ENCODE measurements at places on chromosomes 11 and 22. TPM values are rescaled to one million over a fixed set of nuclear protein-coding genes. Genes with fewer than 3 reads are reported as not detected.

The VWCE gene
- 3.3 TPM for polyA plus RNA-seq

DNA sequence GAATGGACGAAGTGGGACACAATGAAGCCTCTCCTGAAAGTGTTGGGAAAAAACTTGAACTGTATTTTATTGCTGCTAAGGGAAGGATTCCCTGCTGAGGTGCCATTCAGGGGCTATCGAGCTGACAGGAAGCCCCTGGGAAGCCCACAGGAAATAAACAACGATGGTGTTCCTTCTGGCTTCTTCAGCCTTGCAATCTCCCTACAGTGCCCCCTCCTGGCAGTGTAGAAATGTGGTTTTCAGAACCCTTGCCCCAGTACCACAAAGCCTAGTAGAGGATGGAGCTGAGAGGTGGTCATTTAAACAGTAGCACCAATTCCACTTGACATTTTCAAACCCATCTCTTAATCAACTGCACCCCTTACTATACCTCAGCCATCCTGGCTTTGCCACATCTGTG lies 676.7 kb upstream of the ARHGAP42 start:
- DNase-seq = no peak

DNA sequence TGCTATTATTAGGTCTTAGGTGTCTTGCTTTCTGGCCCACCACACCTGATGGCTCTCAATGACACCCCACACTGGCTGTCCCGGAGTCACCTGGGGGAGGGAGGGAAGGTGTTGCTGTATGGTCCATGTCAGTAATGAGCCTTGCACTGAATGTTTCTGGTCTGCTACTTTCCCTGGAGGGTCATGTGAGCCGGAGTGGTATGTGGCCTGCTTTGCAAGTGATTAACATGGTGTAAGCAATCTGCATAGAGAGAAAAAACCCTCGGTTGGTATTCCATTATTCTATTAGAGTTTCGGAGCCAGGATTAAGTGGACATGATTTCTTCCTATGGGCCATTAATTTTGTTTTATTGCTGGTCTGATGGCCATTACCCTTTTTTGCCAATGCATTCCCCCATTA lies 63.9 kb downstream of the PKNOX2 start:
- no peak for DNase-seq

- peak; percentile 98 for DNase-seq
Observed at GRCh38 chr11:36594316-36594989, at the start of gene IFTAP. IFTAP (plus strand) TSS chr11:36594502; CDS start chr11:36610104, 15,602 bp downstream.

DNA sequence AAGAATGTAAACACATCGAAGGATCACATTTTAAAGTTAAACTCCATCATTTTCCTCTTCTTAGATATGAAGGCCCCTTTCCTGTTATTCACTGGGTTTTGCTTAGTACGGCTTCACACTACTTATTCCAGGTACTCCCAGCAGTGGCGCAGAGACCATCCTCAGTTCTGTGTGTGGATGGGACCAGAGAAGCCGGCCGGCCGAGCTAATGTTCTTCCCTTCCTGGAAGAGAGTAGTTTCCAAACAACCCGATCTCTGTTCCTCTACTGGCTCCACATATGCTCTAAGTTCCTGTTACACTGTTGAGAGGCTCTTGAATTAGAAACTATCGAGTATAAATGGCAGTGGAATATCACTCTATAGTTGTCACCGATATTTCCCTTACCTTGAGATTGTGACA lies 684 bp upstream of the NFRKB start:
- peak; percentile 30 for DNase-seq

Data from muscle of leg (tissue), 16 donors.